ENCODE measurements at places on chromosomes 11 and 22. TPM values are rescaled to one million over a fixed set of nuclear protein-coding genes. Genes with fewer than 3 reads are reported as not detected.
A peak's percentile ranks its signal among the peaks of the same experiment; 100 is the strongest.

- no peak for DNase-seq
These were observed 157.4 kb downstream of the COMMD9 start for GRCh38 chr11:36131721-36132397.

DNA sequence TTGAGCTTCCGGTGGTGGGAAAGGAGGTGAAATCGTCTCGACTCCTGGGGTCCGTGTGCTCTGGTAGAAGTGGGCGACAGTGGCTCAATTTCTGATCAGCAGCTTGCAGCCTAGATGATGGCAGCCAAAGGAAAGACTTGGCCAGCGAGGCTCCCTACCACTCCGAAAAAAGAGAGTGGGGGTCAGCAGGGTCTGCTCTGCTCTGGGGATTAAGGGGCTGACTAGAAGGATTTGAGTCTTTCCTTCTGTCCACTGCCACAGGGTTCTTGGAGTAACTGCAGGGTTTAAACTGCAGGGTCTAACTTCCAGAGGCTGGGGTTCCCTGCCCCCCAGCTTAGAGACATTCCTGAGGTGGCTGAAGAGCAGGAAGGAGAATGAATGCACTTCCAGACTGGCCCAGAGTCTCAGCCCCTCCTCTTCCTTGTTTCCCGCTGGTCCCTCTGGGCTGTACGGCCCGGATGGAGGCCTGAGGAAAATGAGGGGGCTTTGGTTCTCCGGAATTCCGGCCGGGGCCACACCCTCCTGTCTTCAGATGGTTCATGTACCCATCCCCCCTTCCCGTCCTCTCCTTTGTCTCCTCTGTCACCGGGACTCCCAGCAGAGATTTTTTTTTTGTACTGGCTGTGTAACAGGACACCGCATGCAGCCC is 907 bp downstream of the SERPINH1 start:
- no peak for DNase-seq

GRCh38 chr11:95531116-95531515 is 258.5 kb downstream of the FAM76B start:
- peak; percentile 7 for DNase-seq

Gene BIK
- total RNA-seq: 0.32 TPM

DNA sequence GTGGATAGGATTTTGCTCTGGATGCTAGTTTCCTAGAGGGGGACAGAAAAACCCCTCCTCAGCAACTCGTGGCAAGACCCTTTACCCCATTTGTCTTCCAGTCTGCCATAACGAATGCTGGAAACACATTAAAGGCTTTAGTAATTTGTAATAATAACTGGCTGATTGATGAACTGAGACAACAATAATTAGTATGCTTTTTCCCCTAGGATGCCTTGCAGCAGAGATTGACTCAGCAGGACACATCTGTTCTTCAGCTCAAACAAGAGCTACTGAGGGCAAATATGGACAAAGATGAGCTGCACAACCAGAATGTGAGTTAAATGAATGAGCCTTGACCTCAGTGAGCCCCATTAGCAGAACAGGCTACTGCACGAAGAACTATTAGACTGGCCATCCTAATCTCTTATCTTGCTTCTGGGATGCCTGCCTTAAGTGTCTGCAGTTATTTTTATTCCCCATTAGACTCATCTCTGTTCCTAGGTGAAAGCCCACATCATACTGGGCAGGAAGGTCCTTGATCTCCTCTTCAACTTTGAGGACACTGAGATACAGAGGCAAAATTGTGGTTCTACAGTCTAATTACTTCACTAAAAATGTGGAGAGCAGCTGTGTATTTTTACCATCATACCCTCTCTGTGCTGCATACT is 32.9 kb upstream of the DLAT start:
- no peak for DNase-seq

- DNase-seq: no peak
These were observed 34.1 kb downstream of the OR4D9 start for GRCh38 chr11:59545179-59546020.

DNA sequence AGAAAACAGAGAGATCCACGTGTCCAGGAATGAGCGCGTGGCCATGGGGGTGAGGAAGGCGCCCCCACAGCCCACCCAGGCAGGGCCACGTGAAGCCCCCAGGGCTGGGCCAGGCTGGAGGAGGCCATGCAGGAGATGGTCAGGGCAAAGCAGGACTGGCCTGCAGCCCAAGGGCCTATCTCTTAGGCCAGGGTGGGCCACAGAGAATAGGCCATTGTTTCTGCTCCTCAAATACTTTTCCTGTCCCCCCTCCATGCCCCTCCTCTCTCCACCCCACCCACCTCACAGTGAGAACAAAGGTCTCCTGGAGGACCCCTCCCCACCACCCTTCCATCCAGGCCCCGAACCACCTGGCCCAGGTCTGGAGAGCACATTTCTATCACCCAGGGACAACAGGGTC is 8.3 kb upstream of the CDC42EP1 start:
- no peak for DNase-seq

DNA sequence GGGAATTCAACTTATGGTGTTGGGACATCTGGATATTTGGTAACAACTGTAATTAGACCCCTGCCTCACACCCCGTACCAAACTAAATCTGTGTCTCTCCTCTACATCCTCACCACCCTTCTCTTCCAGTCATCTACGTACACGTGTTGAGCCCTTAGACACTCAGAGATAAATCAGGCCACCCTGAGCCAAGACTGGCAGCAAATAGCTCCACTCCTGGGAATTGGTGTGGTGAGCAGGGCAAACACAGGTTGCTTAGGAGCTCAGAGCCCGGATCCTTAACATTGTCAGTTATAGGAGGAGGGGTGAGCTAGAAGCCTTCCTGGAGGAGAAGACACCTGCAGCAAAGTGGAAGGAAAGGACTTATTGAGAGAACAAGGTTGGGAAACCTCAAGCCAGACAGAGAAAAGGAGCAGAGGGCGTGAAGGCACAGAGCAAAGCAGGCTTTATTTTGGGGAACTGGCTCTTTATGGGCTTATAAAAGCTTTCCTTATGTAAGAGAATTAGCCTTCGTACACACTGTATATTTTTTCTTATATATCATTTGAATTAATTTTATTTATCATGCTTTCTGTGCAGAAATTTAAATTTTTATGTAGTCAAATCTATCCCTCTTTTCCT is 36.9 kb upstream of the KLHL35 start:
- DNase-seq: no peak

DNA sequence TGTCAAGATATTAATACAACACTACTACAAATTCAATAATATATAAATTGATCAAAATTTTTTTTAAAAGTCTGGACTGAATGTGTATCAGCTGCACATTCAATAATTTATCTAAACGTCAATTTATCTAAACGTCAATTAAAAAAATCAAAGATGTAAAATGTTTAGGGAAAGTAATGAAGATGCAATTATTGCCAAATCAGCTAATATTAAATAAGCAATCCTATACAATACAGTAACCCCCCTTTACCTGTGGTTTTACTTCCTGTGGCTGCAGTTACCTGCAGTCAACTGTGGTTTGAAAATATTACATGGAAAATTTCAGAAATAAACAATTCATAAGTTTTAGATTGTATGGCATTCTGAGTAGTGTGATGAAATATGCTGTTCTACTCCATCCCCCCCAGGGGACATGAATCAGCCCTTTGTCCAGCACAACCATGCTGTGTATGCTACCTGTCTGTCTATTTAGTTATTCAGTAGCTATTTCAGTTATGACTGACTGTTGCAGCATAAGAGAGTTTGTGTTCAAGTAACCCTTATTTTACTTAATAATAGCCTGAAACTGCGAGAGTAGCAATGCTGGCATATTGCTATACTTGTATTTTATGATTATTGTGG is 72.2 kb downstream of the CWF19L2 start:
- DNase-seq: no peak

GRCh38 chr11:75146711-75147110 is 4.2 kb upstream of the SLCO2B1 start:
- no peak for DNase-seq

DNA sequence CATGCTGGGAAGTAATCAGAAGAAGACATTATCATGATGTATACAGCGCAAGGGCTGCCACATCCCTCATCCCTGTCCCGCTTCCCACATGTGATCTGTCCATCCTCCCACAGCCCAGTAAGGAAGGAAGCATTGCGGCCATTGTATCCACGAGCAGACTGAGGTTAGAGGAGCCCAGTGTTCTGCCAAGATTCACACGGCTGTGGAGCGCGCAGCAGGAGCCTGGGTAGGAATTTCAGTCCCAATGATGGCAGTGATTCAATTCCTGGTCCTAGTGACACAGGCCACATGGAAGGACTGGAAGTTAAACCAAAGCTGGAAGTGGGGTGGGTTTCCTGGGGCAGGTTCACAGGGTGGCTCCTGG is 89.2 kb downstream of the RTL6 start:
- no peak for DNase-seq

DNA sequence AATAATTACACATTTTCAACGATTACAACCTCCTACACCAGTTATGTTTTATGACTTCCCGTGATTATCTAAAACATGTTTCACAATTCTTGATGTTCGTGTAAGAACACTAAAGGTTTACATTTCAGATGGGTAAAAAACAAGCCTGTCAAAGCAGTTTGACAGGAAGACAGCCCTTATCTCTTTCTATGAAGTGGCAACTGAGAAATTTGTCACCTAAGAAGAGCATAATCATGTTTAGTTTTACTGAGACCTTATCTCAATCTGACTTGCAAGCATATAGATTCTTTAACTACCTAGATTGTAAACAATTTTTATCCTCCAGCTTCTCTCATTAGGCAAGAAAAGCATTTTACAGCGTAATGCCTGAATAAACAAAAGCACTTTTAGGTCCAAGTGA is 218.4 kb upstream of the ZBED5 start:
- DNase-seq: no peak

Gene NAV2
- total RNA-seq: 21.9 TPM

All from esophagus muscularis mucosa (tissue), 4 donors.